ENCODE measurements at places on chromosomes 6 and 20. TPM values are rescaled to one million over a fixed set of nuclear protein-coding genes. Genes with fewer than 3 reads are reported as not detected.
A peak's percentile ranks its signal among the peaks of the same experiment; 100 is the strongest.

DNA sequence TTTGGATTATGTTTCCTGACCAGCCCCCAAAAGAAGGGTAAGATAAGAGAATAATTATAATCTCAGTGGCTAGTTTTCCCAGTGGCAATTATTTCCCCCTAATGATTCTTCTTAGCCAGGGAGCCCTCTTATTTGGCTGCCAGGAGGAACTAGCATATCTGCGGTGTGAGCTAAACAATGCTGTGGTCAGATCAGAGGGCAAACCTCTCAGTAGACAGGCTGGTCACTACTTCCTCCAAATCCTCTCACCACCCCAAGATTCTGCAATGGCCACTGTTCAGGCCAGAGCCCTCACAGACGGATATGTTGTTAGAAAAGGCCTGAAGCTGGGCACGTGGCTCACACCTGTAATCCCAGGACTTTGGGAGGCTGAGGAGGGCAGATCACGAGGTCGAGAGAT is 273.4 kb upstream of the SASH1 start:
- no peak for DNase-seq

- no peak for DNase-seq
Observed at GRCh38 chr20:11810311-11811083, 107.2 kb upstream of the BTBD3 start.

- no peak for DNase-seq
Observed at GRCh38 chr6:142820338-142821051, 124.5 kb downstream of the HIVEP2 start.

DNA sequence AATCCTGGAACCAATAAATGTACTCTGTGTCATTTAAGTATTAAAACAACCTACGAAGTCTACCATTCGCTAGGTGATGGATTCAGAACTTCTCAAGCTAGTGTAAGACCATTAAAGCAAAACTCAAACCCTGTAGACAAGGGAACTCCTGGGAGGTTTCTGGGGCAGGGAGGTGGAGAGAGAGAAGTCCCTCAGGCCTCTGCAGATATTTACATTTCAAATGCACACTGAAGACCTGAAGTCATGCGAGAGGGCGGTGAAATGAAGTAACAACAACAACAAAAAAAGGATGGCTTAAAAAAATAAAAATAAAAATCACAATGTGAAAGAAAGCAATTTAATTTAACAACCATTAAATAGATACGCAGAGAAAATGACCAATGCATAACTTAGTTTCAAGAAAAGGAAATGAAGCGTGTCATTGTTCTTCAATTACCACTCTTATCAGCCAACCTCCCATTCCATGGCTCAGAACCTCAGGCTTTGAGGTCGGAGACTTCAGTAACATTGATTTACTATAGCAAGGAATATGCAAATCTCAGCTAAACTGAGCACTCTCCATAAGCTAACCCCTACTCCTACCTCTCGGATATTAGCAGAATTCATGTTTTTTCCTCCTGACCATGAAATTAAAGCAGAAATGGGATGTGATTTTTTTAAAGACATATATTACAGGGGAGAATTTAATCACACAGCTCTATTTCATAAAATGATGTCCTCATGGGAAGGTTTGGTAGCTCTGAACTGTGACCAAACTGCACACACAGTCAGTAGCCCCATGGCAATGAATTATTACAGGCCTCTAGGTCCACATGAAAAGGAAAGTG is 140.6 kb downstream of the KIF16B start:
- no peak for DNase-seq

- peak; percentile 85 for DNase-seq
Observed at GRCh38 chr6:142374965-142375733, 73.3 kb downstream of the ADGRG6 start.

DNA sequence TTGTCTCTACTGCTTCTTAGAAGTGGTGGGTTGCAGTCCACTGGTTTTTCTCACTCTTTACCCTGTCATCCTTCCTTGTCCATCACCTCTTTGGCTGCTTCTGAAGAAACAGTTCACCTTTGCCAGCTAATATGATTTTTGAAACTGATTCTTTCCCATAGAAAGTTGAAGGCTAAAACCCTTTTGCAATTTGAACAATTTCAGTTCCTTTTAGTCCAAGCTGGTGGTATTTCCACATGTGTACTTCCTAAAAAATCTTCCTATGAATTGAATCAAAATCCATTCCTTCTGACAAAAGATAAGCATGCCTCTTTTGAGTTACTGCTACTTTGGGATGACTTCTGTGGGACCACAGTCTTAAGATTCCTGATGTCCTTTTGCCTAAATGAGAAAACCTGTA is 210.0 kb upstream of the MAN1A1 start:
- DNase-seq = no peak

GRCh38 chr6:158645064-158646022 is 800 bp upstream of the DYNLT1 start:
- DNase-seq = no peak

- no peak for DNase-seq
Observed at GRCh38 chr6:45645302-45645701, 267.6 kb upstream of the SUPT3H start.

DNA sequence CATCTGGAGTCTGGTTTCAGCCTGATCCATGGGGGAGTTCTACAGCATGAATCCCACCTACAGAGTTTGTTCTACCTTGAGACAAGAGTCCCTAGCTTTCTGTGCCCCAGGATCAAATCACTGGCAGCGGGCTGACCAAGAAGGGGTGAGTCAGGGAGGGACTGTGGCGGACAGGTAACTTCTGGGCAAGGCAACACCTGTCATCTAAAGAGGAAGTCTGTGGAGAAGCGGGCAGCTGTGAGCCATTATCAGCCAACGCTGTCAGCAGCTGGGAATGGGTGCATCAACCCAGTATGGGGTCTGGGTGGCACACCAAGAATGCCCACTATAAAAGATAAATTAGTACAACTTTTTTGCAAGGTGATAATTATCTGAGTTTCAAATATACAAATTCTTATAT is 45.9 kb downstream of the UBE3D start:
- DNase-seq = no peak

PET117 gene
- total RNA-seq = 22.3 TPM

EBF4 gene
- 11.4 TPM for total RNA-seq
